Effector memory CD4-positive, alpha-beta T cell (primary cell): ENCODE measurements at places on chromosomes 6 and 20.

GRCh38 chr6:108714101-108714765 lies 134.0 kb upstream of the ARMC2 start:
- no peak for DNase-seq

DNA sequence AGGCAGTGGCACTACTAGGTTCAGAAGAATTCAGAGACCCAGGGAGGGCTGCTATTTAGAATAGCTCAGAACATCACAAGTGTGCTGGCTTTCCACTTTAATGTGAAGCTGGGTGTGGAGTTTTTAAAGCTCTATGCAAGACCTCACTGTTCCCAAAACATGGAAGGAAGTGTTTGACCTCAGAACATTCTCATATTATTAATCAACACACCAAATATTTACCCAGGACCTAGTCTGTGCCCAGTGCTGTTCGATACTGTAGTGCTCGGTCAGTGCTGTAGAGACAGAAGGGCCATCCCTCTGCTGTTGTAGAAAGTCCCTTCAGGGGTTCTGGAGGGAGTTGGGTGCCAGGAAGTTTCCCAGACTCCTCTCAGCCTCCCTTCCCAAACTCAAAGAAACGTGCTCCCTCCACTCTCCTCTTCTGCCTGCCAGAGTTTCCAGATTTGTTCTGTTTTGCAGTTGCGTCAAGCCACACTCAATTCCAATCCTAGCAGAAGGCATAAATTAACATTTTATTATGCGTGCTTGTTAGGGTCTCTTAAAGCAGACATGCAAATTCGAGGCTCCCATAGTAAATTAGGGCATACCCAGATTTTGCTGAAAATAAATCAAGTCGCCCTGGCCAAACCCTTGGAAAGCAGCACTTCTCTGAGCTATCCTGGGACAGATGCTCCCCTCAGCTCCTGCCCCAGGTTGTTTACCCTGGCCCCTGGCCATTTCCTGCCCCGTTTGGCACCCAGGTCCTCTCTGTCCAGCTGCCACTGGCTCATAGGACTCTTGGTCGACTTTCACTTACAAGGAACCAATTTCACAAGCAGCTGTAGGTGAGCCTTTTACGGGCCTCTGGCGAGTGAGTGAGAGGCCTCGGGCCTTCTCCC lies 248.6 kb downstream of the HIVEP2 start:
- DNase-seq: no peak

GRCh38 chr6:11828262-11828870 lies 49.8 kb upstream of the ADTRP start:
- DNase-seq: no peak

DNA sequence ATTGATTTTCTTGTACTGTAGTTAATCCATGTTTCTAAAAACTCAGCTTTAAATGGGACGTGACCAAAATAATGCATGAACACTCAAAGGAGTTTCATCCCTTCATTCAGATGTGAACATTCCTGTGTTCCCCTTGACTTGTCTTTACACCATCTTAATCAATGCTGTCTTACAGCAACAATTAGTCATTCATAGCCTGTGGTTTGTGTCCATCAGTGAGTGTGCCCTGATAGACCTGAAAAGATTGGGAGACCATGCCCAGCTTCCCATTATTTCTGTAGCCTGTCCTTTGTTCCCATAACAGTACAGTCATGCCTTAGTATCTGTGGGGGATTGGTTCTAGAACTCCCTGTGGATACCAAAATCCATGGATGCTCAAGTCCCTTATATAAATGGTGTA lies 23.9 kb downstream of the NT5E start:
- DNase-seq: no peak

DNA sequence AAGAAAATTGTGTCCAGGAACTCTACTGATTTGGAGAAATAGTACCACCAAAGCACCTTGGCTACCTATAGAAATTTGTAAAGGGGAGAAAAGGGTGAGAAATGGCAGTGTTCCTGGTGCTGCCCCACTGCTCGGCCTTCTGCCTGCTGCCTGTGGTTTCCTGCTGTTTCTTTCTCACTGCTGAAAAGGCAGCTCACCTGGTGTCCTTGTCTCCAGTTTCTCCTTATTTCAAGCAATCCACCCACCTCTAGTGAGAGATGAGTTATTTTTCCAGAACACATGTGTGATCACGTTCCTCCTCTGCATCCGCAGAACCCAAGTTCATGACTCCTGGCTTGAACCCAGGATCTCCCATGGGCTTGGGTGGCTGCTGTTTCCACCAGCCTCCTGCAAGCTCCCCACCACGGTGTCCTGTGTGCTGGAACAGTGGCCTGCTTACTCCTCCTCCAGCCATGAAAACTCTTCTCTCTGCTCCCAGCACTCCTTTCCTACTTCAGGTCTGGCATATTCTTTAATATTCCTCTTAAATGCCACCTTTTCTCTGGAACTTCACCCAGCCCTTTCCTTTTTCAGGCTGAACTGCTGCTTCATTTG lies 48.9 kb downstream of the ELOVL2 start:
- no peak for DNase-seq

- no peak for DNase-seq
Measured at GRCh38 chr20:46720776-46721425, 11.5 kb downstream of the SLC2A10 start.

- DNase-seq: no peak
Measured at GRCh38 chr6:138923561-138923960, 64.5 kb downstream of the REPS1 start.

GRCh38 chr6:15936503-15936902 lies 192.4 kb upstream of the MYLIP start:
- DNase-seq: no peak

DNA sequence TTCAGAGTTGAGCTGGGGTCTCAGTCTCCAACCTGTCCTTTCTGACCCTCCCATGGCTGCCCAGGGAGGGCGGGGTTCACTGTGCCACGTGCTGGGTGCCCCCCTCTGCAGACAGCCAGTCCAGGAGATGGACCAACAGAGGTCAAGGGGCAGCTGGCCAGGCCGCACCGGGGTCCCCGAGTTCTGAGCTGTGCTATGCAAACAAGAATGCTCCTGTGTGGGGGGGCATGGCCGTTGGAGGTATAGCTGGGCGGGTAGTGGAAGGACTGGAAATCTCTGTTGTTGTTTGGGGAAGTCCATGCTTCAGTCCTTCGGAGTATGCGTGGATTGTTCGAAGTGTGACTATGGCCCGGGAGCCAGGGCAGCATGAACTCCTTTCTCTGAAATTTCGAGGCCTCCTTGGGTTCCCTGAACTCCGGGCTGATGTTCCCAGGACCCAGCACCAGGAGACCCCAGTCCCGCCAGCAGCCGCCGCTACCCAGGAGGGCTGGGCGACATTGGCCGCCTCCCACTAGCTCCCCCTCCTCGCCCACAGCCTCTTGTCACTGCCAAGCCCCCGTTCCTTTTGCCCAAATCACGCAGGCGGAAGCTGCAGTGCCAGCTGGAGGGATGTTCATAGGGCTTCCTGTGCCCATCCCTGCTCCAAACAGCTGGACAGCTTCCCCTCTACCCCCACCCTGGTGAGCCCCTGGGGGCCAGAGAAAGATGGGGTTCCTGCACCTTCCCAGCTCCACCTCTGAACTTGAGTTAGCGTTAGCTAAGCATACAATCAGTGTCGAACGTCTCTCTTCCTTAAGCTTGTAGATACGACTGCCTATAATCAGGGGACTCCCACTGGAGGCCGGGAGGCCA lies 126.6 kb downstream of the TAF4 start:
- DNase-seq: no peak

DNA sequence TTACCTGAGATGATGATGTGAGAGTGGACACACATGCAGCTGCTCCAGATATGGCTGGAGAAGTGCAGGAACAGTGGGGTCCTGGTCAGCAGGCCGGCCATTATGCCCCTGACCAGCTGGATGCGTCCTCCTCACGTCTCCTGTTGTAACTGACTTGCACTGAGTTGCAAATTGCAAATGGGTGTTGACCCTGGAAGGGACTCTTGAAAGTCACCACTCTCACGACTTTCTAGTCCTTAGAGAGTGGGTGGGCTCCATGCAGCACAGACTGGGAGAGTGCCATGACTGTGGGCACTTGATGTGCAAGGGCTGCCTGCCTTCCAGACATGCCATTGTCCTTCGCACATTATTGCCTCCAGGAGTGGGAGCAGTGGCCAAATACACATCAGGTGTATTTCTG lies 10.8 kb downstream of the FAM83D start:
- no peak for DNase-seq

DNA sequence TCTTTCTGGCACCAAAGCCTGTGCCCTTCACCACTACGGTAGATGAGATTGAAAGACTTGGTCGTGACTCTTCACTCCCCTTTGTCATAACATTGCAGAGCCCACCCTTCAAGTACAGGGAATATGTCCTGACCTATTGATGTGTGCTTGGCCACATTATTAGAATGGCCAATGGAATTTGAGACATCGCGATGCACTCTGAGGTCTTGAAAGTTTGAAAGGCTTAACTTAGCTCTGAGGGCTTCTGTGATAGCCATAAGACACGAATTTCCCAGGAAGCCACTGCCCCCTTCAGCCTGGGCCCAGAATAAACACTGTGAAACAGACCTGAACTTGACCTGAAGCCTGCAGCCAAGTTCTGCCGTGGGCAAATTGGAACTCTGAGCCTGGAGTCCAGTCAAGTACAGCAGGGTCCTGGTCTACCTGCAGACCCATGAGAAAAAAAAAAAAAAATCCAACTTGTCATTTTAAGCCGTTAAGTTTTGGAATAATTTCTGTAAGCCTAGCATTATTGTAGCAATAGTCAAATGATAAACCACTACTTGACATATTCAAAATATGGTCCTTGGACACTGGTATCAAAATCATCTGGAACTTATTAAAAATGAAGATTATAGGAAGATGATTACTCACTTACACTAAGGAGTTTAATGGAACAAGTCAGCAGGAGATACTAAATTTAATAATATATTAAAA lies 36.9 kb upstream of the TRAF3IP2 start:
- DNase-seq: no peak

- DNase-seq: no peak
Measured at GRCh38 chr6:104325341-104326172, 534.2 kb downstream of the HACE1 start.

GRCh38 chr6:30572148-30572547 lies 906 bp downstream of the ABCF1 start:
- DNase-seq: no peak

DNA sequence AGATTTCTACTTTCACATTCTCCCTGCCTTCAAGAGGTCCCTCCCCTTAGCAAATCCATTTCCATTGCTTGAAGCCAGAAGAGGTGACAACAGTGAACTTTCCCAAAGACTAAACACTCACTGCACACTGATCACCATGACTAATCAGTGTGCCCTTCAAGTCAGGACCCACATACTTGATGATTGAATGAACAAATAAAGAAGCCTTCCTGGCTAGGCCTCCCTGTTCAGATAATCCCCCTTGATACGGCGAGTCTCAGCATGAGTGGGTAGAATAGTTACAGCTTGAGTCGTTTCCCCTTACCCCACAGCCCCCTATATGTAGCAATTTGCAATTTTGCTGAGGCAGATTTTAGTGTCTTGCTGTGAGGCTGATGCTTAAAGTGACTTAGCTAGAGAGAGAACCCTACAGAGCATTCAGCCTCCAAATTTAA lies 102.2 kb downstream of the UNC5CL start:
- DNase-seq: no peak

DNA sequence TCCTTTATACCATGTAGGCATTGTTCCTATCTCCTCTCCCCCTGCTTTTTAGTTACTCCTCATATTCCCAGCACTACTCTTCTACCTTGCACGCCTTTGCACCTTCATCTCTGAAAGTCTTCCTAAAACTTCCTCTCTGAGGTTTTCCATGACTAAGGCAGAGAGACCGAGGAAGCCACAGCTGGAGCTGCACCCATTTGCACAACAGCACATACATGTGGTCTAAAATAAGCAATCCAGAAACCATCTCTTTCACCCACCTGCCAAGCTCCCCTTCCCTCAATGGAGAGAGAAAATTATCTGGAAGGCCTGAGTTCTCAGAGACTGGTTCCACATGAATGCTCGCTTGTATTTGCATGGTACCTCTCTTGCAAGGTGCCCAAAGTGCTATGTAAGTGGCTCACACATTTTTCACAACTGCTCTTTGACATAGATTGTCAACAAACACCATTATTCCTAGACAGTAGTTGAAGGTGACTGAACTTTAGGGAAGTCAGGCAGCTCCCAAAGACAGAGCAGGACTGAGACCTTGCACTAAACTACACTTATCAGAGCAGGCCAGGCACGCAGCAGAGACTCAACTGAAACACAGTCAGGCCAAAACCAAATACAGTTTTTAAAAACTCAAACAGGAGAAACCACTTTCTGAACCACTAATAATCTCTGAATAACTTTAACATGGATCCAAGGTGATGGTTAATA lies 313.2 kb downstream of the TFAP2A start:
- no peak for DNase-seq

DNA sequence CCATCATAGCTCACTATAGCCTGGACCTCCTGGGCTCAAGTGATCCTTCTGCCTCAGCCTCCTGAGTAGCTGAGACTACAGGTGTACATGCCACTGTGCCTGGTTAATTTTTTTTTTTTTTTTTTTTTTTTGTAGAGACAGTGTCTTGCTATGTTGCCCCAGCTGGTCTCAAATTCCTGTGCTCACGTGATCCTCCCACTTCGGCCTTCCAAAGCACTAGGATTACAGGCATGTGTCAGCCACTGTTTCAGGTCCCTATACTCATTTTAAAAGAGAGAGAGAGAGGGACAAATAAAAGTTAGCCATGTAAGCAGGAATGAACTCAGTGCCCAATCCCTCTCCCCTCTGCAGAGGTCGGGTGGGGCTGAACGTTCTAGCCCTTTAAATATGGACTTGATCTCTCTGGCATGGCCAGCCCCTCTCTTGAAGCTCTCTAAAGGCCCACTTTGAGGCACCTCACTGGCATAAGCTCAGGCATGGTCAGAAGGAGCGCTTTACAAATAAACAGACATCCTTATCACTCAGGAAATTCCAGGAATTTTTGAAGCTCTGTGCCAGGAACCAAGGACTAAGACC lies 9.0 kb upstream of the SERPINB1 start:
- no peak for DNase-seq

DNA sequence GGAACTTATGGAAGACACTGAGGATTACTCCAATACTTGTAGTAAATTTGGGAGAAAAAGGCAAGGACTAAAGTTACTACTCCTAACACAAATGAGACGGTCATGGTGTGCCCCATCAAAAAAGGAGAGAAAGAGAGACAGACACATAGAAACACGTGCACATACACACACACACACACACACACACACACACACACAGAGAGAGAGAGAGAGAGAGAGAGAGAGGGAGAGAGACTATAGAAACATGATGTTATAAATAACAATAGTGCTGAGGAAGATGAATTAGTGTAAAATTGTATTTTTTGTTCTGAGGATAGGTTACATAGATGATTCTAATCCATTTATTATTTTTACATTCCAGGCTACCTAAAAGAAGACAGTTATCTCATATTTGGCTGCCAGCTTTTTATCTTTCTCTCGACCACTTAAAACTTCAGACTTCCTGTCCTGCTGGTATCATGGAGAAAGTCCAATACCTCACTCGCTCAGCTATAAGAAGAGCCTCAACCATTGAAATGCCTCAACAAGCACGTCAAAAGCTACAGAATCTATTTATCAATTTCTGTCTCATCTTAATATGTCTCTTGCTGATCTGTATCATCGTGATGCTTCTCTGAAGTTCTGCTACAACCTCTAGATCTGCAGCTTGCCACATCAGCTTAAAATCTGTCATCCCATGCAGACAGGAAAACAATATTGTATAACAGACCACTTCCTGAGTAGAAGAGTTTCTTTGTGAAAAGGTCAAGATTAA lies 10.5 kb downstream of the PLN start:
- no peak for DNase-seq
